ENCODE measurements at places on chromosomes 16 and 17.
A peak's percentile ranks its signal among the peaks of the same experiment; 100 is the strongest.

DNA sequence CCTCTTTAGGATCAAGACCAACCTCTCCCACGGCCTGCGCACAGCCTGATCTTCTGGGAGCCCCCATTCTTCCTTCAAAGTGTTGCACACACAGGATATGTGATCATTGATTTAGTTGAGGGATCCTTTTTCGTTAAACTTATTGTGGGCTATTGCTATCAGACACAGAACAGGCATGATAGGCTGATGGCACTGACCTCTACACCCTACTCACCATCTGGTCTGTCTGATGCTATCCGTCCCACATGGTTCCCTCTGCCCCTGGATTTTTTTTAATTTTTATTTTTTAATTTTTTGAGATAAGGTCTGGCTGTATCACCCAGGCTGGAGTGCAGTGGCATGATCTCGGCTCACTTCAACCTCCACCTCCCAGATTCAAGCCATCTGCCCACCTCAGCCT lies 19.2 kb upstream of the LITAF start:
- no peak for DNase-seq

- DNase-seq: no peak
These were observed 14.1 kb downstream of the RMI2 start for GRCh38 chr16:11359370-11359769.

DNA sequence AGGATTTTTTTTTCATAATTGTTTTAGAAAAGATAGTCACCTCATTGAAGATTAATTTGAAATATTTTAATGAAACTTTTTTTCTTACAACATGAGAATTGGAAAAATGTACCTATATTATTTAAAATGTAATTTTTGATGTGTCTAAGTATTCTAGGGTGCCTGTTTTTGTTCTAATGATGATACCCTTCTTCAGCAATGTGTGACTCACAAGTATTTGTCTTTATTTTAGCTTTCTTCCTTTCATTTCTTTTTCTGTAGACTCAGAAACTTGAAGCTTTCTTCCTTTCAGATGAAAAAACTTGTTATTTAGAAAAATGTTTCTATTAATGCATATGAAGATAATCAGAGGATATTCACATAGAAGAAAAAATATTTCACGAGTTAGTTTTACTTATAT lies 231.8 kb downstream of the BCAS3 start:
- DNase-seq: no peak

DNA sequence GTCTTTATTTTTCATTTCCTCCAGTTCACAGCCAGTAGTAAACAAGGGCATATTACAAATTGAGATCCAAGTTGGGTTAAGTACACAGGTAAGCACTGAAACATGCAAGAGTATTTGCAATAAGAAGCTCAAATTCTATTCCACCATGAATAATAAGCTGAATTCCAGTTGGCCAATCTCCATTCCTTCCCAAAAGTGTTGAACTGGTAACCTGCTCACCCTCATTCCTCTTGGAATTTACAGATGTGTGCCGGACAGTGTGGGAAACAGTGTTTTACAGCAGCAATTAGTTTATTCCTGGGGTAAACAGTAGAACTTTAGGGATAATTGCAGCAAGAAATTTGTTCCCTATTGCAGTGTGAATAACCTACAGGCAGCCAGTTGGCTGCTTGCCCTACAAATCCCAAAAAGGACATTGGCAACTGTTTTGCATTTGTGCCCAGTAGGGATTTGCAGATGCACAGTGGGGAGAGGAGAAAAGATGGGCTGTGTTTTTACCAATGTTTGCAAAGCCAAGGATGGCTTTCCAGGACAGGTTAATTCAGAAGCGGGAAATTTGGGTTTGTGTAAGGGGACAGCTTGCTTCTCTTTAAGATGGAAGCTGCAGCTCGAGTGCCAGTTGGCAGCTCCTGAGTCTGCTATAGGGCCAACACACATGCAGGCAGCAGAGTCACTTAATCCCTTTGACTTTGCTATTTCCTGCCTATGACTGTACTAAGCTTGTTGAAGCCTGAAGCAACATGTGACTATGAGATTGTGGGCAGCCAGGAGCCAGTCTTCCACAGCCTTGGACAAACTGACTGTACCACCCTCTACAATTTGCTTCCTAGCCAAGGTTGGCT lies 318.9 kb downstream of the MAP2K6 start:
- DNase-seq: no peak

DNA sequence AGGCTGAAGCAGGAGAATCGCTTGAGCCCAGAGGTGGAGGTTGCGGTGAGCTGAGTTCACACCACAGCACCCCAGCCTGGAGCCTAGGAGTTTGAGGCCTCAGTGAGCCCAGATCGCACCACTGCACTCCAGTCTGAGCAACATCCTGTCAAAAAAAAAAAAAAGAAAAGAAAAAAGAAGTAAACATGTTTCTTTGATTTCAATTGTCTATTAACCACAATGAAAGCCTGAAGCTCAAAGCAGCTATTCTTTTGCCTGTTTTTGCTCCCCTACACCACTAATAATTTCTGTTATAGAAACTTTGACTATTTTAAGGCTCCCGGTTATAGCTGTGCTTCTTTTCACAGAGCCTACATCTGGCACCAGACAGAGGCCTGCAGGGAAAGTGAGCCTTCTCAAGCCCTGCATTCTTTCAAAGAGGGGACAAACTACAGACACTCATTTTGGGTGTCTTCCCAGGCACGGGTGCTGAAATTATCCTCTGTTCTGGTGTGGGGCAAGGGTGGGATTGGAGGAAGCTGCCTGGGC lies 14.2 kb upstream of the SLC52A1 start:
- DNase-seq: no peak

GRCh38 chr17:62704381-62704971 lies 77.0 kb downstream of the MRC2 start:
- no peak for DNase-seq

- DNase-seq: no peak
These were observed 9.7 kb downstream of the TMC6 start for GRCh38 chr17:78118801-78119241.

GRCh38 chr17:61551255-61551742 lies 39.7 kb downstream of the NACA2 start:
- DNase-seq: no peak

GRCh38 chr17:83152745-83153611 lies 73.6 kb downstream of the METRNL start:
- DNase-seq: no peak

GRCh38 chr17:58105093-58105492 lies 21.9 kb downstream of the DYNLL2 start:
- no peak for DNase-seq

- no peak for DNase-seq
These were observed 64.2 kb downstream of the SPECC1 start for GRCh38 chr17:20073055-20073979.

DNA sequence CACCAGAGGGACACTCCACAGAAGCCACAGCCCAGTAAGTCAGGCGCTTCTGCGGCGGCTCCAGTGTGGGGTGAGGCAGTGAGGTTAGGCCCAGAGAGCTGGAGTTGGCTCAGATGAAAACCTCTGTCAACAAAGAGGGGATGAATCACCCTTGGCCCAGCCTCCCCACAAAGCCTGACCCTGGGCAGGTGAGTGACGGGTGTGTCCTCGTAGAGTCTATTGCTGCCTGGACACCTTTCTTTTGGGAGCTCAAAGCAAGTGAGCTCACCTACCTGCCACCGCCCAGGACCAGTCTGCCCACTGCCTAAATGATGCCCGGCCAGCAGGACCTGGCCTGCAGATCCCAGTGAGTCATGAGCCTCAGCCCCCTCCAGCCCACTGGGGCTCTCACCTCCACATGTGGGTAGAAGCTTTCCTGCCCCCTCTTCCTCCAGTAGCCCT lies 24.9 kb upstream of the DBNDD1 start:
- DNase-seq: no peak

DNA sequence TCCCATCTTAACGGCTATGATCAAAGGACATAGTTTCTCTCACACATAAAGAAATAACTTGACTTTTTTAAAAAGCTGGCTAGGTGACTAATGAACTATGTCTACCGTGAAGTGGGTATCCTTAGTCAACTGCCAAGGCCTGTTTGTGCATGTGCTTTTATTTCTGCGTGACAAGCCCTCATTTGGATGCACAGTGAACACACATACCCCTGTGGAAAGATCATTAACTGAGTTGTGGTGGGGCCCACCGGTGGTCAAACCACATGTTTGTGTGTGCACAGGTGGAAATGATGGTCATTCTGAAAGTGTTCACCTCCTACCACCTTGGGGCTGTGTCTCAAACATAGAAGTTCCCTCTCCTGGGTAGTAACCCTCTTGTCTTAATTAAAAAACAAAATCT lies 256.1 kb upstream of the SALL1 start:
- no peak for DNase-seq

DNA sequence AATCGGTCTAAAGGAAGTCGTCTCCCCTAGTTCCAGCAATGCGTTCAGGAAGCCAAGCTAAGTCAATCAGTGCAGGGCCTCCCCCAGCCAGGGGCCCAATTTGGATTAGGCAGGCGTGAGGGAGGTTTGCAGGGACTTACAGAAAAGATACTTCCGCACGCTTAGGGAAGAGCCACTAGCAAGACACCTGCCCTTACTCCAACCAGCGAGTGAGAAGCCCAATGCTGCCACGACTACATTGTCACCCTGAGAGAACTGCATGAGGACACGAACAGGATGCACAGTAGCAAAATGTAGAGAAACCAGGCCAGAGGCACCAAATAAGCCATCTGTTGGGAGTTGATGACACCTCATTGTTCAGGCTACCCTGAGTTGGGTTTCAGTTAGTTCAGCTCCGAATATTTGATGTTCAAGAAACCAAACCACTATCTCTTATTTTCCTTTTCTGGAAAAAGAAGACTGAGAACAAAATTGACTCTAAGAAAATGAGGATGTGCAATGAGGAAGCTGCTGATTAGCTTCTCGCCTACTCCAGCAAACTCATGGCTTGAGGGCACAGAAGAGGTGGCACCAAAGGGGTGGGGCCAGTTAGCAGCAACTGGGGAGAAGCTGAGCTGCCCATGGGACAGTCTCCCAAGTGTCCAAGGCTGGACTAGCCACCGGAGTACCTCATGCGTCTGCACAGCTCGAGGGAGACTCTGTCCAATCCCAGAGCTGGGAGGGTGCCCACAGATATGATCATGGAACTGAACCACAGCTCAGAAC lies 29.3 kb downstream of the TK2 start:
- no peak for DNase-seq

DNA sequence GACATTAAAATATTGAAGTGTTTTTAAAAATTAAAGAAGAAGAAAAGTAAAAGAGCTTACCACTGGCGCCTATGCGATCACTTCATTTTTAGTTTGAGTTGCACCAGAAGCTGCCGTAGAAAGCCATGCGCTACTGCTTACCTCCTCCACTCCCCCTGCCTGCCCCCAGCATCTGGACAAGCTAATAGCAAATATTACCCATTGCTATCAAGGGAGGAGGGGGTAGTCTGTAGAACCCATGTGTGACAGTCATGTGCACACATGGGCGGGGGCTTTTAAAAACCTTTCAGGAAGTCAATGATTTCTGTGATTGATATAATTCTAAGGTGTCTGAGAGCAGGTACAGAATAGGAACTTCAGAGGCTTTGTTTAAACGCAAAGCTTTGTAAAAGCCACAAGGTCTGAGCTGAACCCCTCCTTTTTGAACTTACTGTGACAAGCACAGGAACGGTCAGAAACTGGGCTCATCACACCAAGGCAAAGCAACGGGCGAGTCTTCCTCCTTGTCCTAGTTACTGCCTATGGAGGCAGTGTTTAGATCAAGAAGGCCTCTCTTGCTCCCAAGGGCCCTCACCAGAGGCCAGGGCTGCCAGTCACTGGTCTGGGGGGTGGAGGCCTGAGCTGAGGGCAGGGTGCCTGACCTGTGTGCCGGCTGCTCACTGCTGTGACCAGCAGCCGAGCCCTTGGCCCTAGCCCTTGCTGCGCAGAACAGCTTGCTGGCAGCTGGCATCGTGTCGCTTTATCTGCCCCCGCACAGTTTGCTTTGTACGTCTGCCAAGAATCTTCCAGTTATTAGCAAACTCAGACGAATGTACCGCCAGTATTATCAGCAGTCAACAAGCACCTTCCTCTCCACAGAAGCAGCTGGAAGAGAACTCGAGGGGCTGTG lies 15.0 kb downstream of the GINS2 start:
- DNase-seq: no peak

DNA sequence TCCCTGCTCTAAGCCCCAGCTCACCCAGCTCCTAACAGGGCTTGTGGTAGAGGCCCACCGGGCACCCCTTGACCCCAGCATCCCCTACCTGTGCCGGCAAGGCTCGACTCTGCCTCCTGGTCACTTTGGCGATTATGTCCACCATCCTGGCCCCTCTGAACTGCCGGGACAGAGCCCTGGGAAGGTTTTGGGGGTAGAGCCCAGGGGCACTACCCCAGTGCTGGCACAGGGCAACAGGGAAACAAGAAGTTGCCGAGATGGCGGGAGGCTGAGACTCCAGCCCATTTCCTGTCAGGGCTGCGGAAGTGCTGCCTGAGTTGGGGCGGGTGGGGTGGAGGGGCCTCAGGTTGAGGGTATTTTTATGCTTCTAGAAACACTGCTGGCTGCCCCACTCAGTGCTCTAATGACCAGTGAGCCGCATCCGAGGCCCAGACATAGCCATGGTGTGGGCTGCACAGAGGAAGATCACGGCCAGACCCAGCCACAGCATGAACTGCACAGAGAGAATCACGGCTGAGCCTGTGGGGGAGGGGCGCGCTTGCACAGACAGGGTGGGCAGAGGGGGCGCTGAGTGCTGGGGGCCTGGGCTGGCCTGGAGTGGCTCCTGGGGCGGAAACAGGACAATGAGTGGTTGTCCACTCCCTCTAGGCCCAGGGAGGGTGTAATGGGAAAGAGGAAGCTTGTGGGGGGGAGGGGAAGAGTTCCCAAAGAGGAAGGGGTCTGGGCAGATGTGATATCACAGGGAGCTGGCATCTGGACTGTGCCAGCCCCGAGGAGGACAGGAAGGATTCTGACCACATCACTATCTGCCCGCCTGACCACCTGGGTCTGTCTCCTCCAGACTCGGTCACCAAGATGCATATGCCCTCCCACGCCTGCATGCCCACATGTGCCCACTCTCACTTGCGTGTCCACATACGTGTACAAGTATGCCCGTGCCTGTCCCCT lies 22.3 kb downstream of the ARHGAP27 start:
- DNase-seq: peak; percentile 86

DNA sequence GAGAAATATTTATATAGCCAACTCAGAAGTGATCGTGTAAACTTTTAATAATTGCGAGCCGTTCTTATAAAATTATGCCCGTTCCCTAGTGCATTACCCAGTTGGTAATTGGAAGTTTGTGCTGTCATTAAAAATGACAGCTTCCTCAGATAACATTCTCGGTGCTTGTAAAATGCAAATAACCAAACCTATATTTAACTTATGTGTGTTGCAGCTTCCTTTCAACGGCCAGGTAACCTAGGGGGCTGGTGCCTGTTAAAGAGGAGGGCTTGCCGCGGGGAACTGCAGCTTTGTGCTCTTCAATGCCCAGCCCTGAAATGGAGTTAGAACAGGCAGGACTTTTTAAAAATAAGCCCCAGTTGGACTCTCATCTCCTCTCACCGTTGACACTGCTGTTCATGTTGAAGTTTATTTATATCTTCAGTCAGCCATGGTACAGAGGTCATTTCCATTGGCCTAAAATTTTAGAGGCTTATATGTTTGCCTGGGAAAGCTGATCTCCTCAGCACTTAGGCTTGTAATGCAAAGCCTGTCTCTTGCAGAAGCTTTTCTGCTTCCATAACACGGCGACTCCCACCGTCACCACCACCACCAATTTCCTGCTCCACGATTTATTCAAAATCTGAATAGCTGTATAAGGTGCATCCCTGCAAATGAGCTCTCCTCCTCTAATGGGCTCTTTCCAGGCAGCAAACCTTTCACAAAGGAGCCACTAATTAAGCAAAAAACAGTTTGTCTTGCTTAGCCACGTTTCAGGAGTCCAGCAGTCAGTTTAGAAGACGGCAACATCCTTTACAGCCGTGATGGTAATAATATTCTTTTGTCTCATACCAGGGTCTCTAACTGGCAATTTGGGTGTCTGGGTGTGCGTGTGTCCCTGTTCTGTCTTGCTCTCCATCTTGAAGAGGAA lies 74.7 kb downstream of the RPA1 start:
- peak; percentile 27 for DNase-seq

- no peak for DNase-seq
These were observed 171.7 kb downstream of the C16orf95 start for GRCh38 chr16:87145181-87146176.

Data from GM12892 (cell line).